ENCODE measurements at places on chromosomes 3 and 15. TPM values are rescaled to one million over a fixed set of nuclear protein-coding genes. Genes with fewer than 3 reads are reported as not detected.

Gene LHFPL4
- 2.3 TPM for total RNA-seq

Gene ZMYND10
- 335 TPM for total RNA-seq

Gene CAMP
- 1.7 TPM for total RNA-seq

Gene AP3S2
- total RNA-seq, result 45.8 TPM
